Choroid plexus epithelial cell (primary cell): ENCODE measurements at places on chromosomes 3 and 15.

- no peak for DNase-seq
These were observed 725 bp downstream of the CHL1 start for GRCh38 chr3:197149-197827.

GRCh38 chr3:63355809-63356208, 77.7 kb downstream of the SYNPR start:
- DNase-seq: no peak

- DNase-seq: peak; percentile 68
These were observed at the start of gene RARRES1 for GRCh38 chr3:158731938-158732855. Gene RARRES1 (minus strand): TSS chr3:158732457. CDS start chr3:158732415, 42 bp downstream.

GRCh38 chr15:85691350-85692240, 103.1 kb downstream of the KLHL25 start:
- DNase-seq: no peak
